ENCODE measurements at places on chromosomes 3 and 15.

DNA sequence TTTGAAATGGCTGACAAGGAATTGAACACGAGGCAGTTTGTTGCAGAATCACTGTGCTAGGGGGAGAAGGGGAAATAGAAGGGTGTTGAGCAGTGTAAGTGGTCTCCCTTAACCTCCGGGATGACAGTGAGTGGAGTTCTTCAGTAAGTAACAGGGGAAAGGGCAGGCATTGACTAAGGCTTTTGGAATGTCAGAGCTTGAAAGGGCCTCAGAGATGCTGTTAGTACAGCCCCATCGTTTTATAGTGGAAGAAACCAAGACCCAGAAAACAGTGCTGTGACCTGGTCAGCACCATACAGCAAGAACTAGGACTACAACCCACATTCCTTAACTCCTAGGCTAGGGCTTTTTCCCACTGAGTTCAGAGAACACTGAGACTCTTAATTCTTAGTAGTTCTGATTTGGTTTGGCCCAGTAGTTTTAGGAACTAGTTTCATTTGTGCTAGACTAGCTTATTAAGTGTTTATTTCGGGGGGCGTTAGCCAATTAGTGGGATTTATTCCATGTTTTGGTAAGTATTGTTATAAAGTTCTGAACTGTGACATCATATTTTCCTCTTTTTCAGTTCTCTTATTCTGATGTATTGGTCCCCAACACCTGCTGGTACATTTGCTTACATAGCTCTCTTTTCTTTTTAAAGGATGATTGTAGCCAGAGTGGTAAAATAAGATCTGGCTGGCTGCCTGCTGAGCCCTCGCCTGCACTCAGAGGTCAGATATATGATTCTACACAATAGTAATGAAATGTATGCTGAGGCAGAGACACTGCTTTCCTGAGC is 34.2 kb downstream of the RAB11A start:
- DNase-seq = no peak

- peak; percentile 75 for DNase-seq
These were observed 5.2 kb upstream of the WNT7A start for GRCh38 chr3:13884851-13885703.

GRCh38 chr15:80526556-80527340 is 122.6 kb downstream of the ARNT2 start:
- DNase-seq = no peak

- DNase-seq = no peak
These were observed 7.2 kb downstream of the GLDN start for GRCh38 chr15:51348688-51349087.

DNA sequence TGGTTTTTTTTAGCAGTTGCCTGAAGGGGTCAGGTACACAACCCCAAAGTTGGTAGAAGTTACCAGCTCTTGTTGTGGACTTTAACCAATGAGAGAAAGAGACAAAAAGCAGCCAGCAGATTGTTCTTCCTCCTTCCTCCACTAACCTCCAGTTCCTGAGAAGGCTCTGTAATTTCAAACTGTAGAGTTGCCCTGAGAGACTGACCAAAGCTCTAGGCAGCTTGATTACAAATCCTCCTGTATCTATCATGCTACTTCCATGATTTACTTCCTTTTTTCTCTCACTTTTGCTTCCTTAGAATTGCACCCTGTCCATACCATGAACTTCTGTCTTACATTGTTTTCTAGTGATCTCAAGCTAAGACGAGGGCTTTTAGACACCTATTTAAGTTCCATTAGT is 29.2 kb downstream of the NSUN3 start:
- DNase-seq = no peak

DNA sequence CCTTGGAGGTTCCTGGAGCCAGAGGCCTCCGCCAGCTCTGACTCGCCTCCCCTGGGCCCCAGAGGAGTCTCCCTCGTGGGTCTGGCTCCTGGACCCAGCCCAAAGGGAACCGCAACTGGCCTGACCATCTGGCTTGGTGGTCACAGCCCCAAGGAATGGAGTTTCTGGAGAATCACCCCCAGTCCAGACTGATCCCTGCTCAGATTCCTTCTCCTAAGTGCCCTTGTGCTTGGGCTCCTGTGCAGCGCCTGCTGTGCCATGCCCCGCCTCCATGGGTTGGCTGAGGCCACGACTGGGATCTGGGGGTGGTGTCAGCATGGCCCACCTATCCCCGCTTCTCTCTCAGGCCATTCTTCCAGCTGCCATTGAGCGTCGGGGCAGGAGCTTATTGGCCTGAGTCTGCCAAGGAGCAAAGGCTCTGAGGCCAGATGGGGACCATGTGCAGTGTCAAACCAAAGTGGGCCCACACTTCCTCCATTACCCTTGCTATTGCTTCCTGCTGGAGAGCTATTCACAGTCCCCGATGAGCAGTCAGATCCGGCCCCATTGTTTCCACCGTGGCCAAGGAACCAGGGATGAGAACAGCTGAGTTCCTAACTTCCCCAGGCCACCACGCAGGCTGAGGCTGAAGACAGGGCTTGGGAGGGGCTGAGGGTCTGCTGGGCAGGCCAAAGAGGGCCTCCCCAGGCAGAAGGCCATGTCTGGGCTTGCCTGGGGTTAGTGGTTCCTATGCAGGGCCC is 19.0 kb downstream of the CSPG4 start:
- no peak for DNase-seq

GRCh38 chr3:100205171-100205570 is 55.6 kb upstream of the TBC1D23 start:
- DNase-seq = no peak

- DNase-seq = no peak
These were observed 8.8 kb upstream of the C15orf61 start for GRCh38 chr15:67512140-67512539.

DNA sequence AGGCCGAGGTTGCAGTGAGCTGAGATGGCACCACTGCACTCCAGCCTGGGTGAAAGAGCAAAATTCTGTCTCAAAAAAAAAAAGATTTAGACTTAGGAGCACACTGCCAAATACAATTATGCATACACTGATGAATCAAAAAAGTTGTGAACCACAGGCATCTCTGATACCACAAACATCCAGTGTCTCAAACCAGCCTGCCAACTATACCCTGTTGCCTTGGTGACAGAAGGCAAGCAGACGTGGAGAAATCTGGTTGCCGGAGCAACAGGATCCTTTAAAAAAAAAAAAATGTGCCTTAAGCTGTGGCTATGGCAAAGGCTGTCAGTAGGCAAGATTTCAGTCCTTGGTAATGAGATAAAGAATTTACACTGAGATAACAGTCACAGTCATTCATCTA is 202.3 kb downstream of the NEK10 start:
- DNase-seq = no peak

DNA sequence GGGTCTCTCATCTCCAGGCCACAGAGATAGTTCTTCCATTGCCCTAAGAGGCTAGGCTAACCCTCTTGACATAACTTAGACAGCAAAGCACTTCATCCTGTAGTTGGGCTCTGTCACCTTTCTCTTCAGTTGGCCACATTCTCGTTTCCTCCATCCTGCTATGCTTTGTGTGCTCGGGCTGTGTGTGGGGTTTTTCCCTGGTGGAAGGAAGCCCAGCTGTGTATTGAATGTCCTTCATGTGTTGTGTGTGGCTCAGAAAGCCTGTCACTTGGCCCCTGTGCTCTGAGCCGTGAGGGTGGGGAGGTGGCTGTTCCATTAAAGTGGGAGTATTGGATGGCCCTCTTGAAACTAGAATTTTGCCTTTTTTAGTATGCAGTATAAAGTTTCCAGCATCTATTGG is 8.8 kb upstream of the EXOG start:
- DNase-seq = no peak

DNA sequence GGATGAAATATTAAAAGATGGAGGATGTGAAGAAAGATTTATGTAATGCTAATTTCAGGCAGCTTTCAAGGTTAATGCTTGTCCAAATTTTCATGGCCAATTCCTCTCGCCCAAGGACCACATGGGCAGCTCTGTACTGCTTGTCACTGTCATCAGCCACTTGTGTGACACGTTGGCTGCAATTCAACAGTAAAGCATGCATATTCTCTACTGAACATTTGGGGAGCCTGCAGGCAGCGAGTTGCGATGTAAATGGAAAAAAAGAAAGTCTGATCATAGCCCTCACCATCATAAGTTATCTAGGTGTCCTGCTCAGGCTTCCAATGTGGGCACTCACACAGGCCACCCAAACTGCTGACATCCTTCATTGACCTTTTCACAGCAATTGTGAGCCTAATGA is 1026.8 kb upstream of the NR2F2 start:
- DNase-seq = no peak

GRCh38 chr3:58924578-58924977 is 125.2 kb downstream of the CFAP20DC start:
- DNase-seq = no peak

DNA sequence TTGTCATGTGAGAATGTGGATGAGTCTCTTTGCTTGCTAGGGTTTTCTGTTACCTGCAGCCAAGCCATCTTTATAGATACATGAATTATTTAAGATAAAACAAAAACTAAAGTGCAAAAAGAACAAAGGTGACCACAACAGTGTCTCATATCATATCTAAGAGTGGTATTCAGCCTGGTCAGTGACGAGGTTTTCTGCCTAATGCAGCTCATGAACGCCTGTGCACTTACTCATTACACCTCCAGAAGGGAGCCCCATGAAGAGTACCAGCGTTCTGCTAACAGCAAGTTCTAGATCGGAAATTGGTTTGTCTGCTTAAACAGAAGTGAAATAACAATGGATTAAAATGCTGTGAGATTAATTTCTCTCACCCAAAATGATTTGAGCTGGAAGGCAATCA is 19.2 kb downstream of the PXYLP1 start:
- no peak for DNase-seq

- no peak for DNase-seq
These were observed 259.5 kb downstream of the UACA start for GRCh38 chr15:70503798-70504298.

GRCh38 chr3:114092151-114093015 is 35.8 kb downstream of the QTRT2 start:
- no peak for DNase-seq

DNA sequence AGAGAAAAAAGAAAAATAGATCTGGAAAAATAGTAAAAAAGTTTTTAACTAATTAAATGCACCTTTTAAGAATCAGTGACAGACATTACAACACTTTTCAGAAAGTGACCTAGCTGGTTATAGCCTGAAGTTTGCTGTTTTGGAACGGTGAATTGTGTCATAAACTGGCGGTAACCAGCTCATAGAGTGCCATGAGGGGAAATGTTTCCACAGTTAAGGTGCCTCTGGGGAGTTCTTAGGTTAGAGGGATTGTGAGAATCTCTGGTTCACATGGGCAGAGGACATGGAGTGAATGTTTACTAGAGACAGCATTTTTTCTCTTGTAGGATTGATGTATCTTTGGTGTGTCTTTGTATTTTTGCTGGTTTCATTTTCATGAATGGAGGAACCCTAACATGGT is 2.8 kb downstream of the TBC1D23 start:
- no peak for DNase-seq

- DNase-seq = no peak
These were observed 600.8 kb downstream of the FOXP1 start for GRCh38 chr3:70982700-70983140.

DNA sequence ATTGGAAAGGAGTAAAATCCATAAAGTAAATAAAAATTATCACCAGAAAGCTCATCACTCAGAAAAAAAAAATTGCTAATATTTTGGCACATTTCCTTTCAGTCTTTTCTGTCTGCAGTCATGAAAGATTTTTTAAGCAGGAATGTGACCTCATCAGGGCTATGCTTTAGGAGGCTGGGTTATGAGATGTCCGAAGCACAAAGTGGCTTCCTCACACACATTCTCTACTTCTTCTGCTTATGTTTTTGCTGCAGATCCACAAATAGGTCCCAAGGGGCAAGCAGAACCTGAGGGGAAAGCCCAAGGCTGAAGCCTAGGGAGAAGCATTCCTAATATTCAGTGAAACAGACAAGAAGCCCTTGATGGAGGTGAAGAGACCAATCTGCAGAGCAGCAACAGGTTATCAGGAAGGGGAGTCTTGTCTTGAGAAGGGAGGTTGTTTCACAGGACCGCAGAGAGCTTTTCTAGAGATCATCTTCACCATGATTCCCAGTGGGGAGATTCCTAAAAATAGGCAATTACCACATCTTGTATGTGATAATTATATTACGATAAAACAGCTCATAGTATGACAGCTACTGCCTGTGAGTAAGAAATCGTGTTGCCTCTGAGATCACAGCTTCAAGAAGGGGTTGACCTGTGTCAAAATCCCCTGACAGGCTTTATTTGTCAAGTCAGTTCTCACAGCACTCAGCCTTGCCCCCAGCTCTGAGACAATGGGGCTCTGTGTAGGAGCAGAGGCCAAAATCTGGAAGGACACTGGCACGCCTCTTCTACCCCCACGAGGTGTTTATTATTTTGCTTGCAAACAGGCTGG is 60.5 kb downstream of the IGF2BP2 start:
- DNase-seq = no peak

DNA sequence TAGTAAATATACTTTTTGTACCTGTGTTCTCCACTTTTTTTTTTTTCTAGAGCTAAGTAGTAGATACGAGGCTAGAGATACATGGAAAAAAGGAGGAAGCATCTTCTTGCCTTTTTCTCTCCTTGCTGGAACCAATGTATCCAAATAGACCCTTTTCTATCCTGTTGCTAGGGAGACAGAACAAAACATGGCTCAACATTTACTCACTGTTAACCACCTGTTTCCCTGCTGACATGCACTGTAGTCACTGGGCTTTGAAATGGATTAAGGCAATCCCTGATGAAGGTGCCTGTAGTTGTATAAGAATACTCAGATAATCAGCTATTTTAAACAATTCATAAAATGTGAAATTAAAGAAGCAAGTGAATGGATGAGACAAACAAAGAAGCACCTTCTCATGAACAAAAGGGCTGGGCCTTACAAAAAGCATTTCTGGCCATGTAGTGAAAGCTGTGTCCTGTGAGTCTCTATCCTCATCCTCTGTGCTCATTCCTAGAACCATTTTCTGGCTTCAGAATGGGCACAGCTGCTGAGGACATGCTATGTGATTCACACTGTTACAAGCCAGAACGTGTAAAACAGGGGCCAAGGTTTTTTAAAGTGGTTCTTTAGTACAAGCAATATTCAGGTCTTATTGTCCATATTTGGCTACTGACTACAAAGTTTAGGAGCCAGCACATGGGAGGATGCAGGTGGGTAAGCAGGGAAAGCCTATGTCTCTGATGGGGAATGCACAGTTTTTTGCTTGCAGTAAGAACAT is 100.4 kb upstream of the NDN start:
- no peak for DNase-seq

GRCh38 chr3:76063019-76063418 is 277.7 kb upstream of the ZNF717 start:
- DNase-seq = no peak

DNA sequence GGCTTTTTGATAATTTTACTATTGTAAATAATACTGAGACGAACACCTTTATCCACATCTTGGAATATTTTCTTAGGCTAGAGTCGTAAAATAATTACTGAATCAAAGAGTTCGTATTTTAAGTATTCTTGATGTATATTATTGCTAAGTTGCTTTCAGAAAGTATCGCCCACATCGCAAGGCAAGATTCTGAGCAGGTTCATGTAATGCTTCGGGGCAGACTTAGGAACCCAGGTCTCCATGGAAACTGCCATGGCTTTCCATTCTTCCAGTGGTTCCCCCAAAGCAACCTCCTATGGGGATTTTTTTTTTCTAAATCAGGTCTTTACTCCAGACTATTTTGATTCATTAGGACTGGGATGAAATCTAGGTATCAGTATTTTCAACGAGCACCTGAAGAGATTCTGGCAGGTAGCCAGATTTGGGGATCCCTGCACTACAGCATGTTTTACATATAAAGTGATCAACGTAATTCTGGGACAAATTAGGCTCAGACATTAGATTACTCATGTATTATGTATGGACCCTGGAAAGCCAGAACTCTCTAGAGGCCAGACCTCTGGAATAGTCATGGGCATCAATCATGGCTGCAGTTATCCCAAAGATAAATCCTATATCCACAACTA is 86.5 kb downstream of the B3GNT5 start:
- DNase-seq = no peak

GRCh38 chr3:155164306-155164705 is 84.2 kb downstream of the MME start:
- no peak for DNase-seq
